ENCODE measurements at places on chromosomes 2 and 18.

- no peak for DNase-seq
Measured at GRCh38 chr2:218041302-218042168, 27.5 kb upstream of the RUFY4 start.

GRCh38 chr18:74264303-74265020 lies 27.3 kb downstream of the CYB5A start:
- no peak for DNase-seq

- no peak for DNase-seq
Measured at GRCh38 chr2:173107629-173108022, 32.0 kb downstream of the MAP3K20 start.

GRCh38 chr2:118989481-118989880 lies 47.5 kb downstream of the MARCO start:
- no peak for DNase-seq
